ENCODE measurements at places on chromosomes 7 and 10.
A peak's percentile ranks its signal among the peaks of the same experiment; 100 is the strongest.

- no peak for DNase-seq
Observed at GRCh38 chr7:19869979-19870378, 96.6 kb upstream of the TMEM196 start.

DNA sequence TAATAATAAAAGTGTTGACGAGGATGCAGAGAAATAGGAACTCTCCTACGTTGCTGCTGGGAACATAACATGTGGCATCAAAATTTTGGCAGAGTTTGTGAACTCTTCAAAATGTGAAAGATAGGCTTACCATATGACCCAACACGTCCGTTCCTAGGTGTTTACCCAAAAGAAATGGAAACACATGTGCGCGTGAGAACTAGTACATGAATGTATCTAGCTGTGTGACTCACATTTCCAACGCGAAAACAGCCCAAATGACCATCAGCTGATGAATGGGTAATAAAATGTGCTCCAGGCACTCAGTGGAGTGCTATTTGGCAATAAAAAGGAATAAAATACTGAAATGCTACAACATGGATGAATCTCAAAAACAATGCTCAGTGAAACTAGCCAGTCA, 10.4 kb upstream of the ELFN1 start:
- no peak for DNase-seq

DNA sequence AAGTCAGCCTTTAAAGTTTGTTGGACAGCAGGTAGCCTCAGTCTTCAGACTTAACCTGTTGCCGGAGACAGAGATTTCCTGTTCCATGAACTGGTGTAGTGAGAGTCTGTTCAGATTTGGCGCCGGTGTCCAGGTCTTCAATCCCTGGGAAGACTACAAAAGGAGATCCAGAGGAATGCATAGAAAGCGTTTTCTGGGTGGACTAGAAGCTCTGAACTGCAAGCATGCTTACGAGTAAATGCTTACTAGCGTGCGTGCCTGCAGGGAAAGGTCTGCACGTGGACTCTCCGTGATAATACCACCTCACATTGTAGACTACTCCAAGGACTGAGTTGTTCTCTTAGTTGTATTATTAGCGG, 878 bp downstream of the GLRX3 start:
- DNase-seq = no peak

GRCh38 chr10:48839809-48840679, 99.6 kb downstream of the LRRC18 start:
- DNase-seq = no peak

GRCh38 chr7:2605608-2606538, 25.9 kb upstream of the TTYH3 start:
- no peak for DNase-seq

GRCh38 chr7:29192811-29193210, 1.8 kb upstream of the CHN2 start:
- no peak for DNase-seq

DNA sequence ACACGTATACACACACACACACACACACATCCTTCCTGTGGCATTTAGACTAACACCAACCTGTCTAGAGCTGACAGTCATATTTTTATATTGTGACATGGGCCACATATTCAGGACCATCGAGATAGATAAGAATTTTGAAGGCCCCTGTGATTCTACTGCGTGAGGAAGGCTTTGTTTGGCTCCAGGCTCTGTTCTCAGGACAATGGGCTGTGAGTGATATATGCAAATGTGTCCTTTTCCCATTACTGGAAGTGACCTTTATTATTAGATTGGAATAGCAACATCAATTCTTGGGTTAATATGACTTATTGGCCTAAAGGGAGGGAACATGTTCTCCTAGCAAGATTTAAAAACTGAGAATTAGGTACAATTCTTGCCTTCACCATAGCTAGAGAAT, 156.1 kb downstream of the SPAG6 start:
- no peak for DNase-seq

- DNase-seq = no peak
Observed at GRCh38 chr7:1950452-1951158, 280.5 kb downstream of the ELFN1 start.

DNA sequence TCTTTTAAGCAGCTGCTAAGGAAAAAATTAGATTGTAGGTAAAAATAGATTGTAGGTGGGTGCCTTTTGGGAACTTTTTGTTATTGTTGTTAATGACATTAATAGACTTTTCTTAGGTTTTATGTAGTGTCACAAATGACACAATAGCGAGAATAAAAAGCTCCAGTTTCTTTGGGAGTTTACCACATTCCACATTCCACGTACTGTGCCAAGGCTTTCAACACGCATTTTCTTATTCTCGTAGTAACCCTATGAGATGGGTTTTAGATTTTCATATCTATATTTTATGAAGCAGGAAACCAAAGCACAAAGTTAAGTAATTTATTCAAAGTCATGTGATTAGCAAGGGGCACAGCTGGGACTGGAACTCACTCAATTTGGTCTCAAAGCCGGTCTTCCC, 103.8 kb downstream of the XRCC2 start:
- DNase-seq = no peak

DNA sequence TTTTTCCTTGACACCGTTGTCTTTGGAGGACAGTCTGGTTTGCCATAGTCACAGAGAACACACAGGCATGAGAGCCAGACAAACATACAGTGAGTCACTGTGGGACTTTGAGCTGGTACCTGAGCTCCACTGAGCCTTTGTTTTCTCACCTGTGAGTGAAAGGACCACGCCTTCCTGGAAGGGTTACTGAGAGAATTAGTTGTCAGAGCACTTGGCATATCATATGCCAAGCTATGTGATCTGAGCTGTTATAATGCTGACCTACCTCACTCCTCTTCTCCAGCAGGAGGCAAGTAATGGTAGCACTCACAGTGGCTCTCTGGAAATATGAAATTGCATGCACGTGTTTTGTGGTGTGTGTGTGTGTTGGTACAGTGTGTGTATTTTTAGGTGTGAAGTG, 59.7 kb downstream of the CXCL12 start:
- DNase-seq = no peak

GRCh38 chr10:77936697-77937567, 10.4 kb upstream of the DLG5 start:
- DNase-seq = no peak

DNA sequence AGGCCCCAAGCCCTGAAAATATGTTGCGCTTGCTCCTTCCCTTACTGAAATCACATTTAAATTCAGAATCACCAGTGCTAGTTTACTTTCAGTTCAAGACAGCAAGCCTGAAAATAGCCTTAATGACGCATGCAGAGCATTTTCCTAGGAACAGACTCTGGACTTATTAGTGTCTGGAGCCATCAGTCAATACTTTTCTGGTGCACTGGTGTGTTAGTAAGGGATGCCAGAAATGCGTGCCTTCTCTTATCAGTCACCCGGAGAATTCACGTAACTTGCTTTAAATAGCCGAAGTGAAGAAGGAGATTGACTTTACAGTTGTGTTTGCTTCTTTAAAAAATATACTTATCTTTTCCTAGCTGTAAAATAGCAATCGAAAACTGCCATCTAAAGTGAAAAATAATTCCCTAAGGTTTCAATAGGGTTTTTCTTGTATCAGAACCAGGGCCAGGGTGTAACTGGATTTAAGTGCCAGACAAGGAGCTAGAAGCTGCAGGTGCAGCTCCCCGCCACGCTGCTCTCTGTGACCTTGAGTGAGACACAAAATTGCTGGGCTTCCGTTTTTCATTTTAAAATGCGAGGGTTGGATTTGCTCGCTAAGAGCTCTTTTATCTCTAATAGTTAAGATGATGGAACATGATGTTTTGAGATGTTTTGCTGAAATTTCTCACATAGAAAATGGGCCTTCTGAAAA, 177.8 kb downstream of the NSUN6 start:
- DNase-seq = no peak

- DNase-seq = no peak
Observed at GRCh38 chr10:62690703-62691102, 113.8 kb upstream of the ADO start.

DNA sequence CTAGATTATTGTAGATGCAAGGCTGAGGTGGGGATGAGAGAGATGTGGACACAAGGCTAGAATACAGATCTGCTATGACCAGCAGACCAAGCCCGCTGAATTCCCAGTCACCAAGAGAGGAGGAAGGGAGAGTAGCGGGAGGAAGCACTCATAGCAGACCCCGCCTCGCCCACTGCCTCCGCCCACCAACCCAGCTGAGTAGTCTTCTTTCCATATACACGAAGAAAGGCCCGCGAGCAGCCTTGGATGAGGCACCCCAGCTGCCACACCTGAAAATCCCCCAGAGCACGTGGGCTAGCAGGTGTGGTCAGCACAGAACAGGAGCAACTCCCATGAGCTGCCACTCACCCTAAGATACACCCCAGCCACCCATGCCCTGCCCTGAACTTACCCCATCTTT, 7.9 kb upstream of the H2BK1 start:
- DNase-seq = no peak

DNA sequence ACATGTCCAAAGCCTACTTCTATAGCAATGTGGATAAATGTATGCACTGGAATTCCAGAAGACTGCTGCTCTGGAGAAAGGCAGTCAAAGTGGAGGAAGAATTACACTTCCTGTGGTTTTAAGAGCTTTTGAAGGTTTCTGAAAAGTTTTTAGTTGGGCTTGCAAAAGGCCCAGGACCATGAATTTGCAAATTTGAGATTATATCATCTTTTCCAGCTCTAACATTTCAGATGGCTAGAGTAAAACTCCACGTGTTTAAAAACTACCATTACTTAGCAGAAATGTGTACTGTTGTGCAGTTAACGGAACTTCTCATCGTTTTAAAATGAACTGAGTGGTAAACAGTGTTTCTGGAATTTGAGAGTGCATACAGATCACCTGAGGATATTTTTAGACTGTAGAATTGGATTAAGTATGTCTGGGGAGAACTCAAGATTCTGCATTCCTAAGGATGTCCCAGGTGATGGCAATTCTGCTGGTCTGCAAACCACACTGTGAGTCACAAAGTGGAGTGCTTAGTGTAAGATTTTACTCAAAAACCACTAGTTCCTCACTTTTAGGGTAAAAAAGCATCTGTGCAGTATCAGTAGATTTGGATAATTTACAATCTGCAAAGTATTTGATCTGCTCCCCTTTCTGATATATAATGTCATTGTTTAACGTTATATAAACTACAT, 32.9 kb upstream of the CCDC71L start:
- DNase-seq = no peak

DNA sequence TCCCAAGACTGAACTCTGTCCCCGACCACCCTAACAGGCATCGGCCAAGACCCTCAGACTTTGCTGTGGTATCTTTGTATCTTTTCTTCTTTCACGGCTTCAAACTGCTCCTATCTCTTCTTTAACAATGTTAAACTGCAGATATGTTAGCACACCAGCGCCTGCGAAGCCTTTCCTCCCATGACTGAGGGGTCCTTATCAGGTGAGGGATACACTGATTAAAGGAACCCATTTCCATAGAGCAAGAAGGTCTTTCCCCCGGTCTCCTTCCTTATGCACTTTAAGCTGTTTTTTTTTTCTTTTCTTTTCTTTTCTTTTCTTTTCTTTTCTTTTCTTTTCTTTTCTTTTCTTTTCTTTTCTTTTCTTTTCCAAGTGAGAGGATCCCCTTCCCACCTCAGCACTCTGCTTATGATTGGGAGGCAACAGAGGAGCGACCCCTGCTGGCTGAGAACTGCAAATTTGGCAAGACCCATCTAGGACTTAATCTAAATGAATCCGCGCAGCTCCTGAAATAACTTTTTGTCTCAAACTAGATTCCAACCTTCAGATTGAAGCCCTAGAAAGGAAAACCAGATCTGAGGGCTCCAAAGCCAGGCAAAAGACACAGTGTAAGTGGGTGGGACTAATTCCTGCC, 109.9 kb downstream of the ITGB8 start:
- no peak for DNase-seq

GRCh38 chr10:82768040-82768439, 893.0 kb downstream of the NRG3 start:
- DNase-seq = no peak

- DNase-seq = no peak
Observed at GRCh38 chr7:116929021-116929420, 24.3 kb upstream of the ST7 start.

DNA sequence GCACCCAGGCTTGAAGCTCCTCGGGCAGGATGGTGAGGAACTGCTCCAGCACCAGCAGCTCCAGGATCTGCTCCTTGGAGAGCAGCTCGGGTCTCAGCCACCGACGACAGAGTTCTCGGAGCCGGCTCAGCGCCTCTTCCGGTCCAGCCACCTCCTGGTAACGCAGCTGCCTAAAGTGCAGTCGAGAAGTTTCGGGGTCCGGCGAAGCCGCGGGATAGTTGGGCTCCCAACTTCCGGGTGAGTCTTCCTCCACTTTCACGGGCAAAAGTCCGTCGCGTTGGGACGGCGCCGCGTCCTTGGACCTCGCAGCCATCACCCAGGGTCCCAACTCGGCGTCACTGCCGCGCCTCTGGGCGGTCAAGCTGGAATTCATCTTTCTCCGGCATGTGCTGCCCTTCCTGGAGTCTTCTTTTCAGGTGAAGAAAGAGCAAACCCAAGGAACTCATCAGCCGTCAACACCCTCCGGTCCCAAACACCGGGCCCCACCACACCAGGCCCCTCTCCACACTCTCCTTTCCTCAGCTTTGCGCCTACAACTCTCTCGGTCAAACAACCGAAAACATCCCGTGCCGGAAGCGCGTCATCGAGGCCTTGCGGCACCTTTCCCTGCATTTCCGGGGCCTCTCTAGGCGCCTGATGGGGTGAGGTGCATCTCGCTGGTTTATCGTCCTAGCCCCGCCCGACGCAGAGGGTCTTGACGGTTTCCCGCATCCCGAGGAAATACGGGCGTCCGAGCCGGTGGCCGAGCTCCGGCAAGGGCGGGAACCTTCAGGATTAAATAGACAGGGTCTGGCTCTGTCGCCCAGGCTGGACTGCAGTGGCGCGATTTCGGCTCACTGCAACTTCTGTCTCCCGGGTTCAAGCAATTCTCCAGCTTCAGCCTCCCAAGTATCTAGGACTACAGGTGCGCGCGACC, at the start of gene ZNF394:
ZNF394 (minus strand) TSS at position 561 of the 916 bp plus-strand sequence; CDS start at position 373, 188 bp downstream.
- peak; percentile 78 for DNase-seq

DNA sequence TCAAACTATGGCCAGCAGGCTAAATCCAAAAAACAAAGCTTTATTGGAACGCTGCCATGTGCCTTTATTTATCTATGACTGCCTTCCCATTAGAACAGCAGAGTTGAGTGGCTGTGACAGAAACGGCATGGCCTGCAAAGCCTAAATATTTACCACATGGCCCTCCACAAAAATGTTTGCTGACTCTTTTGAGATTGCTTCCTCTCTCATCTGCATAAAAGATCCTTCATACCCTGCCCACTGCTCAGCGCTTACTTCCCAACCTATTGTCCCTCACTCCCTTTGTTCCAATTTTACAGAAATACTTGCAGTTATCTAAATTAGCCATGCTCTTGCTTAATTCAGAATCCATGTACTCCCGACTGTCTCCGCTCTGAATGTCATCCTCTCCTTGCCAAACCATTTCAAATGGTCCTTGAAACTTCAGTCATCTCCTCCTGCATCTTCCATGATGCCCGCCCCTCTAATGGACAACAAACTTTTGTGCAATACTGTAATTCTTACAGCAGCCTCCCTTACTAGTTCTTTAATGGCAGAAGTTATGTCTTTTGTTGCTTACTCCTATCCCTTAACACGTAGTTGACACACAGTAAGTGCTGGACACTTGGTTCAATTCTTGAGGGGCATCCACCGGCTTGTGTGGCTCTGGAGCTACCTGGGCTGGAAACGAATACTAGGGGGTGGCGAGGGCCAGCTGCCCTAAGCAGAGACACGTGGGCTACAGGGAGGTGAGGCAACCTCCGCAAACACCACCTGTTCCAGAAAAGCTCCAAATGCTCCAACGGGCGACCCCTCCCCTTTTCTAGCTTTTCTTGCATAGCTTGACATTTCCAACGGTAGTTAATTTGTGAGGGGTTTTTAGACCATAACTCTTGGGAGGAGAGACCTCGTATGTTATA, 832 bp downstream of the XRCC2 start:
- no peak for DNase-seq

All from stimulated activated CD8-positive, alpha-beta memory T cell treated with anti-CD3 and anti-CD28 coated beads, Interleukin-7, amount 100 ng/mL, for 24 hours (primary cell).